ENCODE measurements at places on chromosomes 2 and 18.

- no peak for DNase-seq
Measured at GRCh38 chr2:153871231-153872221, at the start of gene GALNT13. Gene GALNT13, plus strand, starts transcription at chr2:153871922.

DNA sequence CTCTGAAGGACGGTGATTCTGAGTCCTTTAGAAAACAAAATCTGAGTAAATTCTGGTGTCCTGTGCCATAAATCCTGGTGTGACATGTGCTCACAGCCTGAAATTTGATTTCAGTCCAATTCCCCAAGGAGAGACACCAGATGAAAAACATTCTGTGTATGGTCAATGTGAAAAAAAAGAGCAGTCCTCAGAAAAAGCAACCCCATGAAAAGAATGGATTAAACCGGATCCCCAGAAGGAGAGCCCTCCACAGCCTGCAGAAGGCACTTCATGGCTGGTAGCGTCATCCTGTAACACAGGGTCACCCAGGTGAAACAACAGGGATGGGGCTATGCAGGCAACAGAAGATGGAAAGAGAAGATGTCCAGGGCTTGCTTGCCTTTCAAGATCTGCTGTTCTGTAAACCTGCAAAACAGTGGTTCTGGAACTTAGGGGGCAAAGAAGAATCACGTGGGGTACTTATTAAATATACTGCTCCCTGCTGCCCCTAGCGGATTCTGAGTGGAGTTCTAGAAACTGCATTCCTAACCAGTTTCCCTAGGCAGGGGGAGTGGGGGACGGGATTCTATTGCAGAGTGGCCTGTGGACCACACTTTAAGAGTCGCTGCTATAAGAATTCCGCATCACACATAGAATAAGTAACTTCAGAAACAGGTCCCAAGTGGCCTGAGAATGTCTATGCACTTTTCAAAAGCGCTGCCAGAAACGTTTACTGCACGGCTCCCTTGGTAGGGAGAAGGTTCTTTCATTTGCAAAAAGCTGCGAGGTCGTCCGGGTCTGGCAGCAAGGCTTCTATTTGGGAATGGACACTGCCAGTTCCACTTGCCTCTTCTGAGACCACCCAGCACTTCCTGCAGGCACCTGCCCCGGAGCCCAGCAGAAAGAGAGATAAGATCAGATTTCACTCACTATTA, 118.9 kb upstream of the ARL5A start:
- DNase-seq, result peak; percentile 5

GRCh38 chr18:3084206-3084605, 71.3 kb upstream of the LPIN2 start:
- no peak for DNase-seq

DNA sequence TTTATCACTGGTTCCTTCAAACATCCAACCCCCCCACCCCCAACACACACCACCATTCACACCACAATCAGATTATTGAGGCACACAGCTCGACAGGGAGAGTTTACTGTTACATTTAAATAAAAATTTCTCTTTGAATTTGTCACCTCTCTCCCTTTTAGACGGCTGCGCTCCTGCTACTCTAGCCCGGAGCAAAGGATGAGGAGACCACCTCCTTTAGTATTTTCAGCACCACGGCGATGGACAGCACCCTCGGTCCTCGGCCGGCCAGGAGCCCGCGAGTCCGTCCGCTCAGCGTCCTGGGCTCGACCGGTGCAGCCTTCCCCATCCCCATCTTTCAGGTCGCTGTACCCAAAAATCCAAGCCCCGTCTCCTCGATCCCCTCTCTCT, 892 bp downstream of the CELF4 start:
- DNase-seq, result no peak

DNA sequence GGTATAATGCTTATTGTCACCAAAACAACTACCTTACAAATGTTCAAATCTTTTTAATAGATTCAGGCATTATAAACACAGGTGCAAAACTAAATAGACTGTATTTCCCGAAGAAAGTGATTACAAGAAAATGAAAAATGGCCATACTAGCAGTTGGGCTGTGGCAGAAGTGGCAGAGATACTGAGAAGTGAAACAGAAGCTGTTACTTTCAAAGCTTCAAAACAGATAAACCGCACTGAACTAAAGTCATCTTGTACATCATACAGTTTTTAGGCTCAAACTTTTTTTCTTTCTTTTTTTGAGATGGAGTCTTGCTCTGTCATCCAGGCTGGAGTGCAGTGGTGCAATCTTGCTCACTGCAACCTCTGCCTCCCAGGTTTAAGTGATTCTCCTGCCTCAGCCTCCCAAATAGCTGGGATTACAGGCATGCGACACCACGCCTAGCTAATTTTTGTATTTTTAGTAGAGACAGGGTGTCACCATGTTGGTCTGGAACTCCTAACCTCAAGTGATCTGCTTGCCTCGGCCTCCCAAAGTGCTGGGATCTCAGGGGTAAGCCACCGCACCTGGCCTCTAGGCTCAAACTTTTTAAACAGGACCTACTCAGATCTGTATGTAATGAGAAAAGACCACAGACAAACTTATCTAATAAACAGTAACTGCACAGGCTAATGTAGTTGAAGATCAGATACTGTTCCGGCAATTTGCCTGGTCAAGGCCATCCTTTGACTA, 77.9 kb upstream of the SATB2 start:
- no peak for DNase-seq

- DNase-seq, result no peak
Measured at GRCh38 chr2:14016289-14016955, 616.1 kb upstream of the LRATD1 start.

DNA sequence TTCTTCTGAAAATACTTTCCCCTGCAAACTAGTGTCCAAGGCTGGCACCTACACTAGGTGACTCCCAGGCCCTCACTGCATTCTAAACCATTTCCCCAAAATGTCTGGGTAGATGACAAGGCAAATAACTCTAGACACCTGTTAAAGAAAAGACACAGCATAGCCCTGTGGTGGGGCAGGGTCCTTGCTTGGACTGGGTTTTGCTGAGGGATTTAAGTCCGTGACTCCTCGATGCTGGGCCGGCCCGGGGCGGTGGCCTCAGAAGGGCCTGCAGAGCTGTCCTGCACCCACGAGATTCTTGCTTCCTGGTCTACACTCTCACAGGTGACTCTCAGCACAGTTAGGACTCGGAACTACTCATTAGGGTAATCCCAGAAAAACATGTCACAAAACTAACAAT, 55.2 kb downstream of the MBP start:
- no peak for DNase-seq

- DNase-seq, result no peak
Measured at GRCh38 chr18:54702686-54703085, 111.6 kb downstream of the DYNAP start.

DNA sequence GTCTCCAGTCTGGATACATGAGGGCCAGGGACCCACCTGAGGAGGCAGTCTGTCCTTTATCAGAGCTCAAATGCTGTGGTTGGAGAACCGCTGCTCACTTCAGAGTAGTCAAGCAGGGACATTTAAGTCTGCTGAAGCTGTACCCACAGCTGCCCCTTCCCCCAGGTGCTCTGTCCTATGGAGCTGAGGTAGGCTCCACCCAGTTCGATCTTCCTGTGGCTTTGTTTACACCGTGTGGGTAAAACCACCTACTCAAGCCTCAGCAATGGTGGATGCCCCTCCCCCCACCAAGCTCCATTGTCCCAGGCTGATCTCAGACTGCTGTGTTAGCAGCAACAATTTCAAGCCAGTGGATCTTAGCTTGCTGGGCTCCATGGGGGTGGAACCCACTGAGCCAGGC, 731.4 kb upstream of the HS6ST1 start:
- no peak for DNase-seq
